ENCODE measurements at places on chromosomes 13 and 19. TPM values are rescaled to one million over a fixed set of nuclear protein-coding genes. Genes with fewer than 3 reads are reported as not detected.

Gene DEDD2
- 32.3 TPM for total RNA-seq

Gene RNF113B
- not detected for total RNA-seq

Gene ZNF610
- 4.8 TPM for total RNA-seq

Gene ZNF556
- 1.5 TPM for total RNA-seq

All from mammary epithelial cell (primary cell).